ENCODE measurements at places on chromosomes 7 and 10. TPM values are rescaled to one million over a fixed set of nuclear protein-coding genes. Genes with fewer than 3 reads are reported as not detected.

- peak; percentile 43 for DNase-seq
Observed at GRCh38 chr7:51369746-51370145, 53.1 kb upstream of the COBL start.

ZNF853 gene
- total RNA-seq, result 0.84 TPM

DNA sequence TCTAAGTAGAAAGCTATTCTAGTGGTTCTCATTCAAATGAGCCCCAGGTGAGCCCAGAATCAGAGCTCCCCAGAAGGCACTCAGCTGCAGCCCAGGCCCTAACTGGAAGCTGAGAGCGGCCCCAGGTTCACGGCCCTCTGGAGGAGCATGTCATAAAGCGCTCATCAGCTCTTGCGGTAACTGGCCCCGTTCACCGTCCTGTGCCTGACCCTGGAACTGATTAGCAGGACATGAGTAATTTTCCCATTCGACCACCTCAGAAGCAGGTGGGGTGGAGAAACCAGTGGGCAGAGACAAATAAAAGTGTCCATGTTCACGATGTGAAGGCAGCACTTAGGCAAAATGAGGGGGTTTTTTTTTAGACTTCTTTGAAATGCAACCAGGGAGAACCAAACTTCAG, 136.1 kb upstream of the LYZL2 start:
- no peak for DNase-seq

DNA sequence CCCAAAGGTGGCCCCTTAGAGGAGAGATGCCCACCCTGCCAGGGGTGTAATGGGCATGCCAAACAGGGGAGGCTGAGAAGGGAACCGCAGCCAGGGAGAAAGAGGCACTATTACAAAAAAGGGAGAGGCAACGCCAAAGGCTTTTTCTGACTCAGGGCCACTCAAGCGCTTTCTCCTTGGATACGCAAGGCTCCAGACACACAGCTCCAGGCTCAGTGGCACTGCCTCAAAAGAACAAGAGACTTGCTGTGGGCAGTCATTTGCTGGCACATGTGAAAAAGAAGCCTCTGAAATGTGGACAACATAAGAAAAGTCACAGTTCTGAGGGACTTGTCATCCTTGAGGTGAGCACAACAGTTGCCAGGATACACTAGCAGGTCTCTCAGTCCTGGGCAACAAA, 128.4 kb downstream of the DGKI start:
- DNase-seq, result no peak

DNA sequence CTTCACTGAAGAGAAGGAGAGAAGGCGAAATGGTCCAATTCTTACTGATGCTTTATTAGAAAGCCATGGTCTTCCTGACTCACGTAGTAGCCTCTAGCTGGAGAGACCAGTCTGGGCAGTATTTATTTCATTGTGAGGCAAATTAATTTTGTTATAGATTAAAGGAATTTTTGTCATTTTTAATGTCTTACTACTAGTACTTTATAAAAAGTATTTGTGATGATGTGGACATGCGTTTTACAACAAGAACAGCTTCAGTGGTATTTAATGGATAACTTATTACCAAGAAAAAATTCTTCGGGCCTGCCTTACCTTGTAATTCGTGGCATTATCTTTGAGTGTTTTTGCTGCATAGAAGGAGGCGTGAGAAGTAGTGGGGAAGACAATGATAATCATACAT, 339.4 kb upstream of the SHH start:
- no peak for DNase-seq

DNA sequence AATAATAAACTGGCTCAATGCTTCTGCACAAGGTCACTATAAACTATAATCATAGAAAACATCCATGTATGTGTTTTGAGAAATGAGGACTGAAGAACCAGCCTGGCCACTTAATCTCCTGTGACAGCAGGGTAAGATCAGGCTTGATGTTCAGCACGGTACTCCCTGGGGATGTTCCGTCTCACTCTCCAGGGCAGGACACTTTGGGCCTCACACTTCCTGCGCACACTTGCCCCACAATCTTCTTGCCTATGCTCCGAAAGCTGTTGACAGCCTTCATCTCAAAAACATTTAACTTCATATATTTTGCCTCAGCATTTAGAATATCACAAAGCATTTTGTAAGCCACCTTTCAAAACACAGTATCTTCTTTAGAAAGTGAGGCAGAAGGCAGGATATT, 92.7 kb downstream of the PARD3 start:
- DNase-seq, result no peak

DNA sequence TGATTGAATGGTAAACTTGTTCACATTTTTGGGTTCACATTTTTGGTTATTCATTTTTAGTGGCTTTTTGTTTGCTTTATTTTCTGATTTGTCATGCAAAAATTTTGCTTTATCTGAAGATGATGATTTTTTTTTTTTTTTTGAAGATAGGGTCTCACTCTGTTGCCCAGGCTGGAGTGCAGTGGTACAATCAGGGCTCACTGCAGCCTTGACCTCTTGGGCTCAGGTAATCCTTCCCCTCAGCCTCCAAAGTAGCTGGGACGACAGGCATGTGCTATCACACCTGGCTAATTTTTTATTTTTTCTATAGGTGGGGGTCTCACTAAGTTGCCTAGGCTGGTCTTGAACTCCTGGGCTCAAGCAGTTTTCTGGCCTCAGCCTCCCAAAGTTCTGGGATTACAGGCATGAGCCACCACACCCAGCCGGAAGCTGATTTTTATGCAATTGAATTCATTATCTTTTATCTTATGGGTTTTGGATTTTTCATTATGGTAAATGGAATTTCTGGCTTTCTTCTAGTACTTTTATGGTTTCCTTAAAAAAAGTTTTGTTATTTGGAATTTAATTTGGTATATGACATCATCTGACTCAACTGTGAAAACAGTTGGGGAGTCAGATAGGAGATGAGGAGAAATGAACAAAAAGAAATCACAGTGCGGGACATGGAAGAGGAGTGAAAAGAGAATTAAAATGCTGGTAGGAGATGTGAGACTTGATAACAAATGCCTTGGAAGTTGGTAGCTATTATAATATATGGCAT, 158.7 kb downstream of the LRMDA start:
- no peak for DNase-seq

GRCh38 chr10:66555061-66555460, 370.8 kb upstream of the LRRTM3 start:
- DNase-seq, result no peak

GRCh38 chr10:4512671-4513240, 313.3 kb upstream of the AKR1E2 start:
- DNase-seq, result no peak

DNA sequence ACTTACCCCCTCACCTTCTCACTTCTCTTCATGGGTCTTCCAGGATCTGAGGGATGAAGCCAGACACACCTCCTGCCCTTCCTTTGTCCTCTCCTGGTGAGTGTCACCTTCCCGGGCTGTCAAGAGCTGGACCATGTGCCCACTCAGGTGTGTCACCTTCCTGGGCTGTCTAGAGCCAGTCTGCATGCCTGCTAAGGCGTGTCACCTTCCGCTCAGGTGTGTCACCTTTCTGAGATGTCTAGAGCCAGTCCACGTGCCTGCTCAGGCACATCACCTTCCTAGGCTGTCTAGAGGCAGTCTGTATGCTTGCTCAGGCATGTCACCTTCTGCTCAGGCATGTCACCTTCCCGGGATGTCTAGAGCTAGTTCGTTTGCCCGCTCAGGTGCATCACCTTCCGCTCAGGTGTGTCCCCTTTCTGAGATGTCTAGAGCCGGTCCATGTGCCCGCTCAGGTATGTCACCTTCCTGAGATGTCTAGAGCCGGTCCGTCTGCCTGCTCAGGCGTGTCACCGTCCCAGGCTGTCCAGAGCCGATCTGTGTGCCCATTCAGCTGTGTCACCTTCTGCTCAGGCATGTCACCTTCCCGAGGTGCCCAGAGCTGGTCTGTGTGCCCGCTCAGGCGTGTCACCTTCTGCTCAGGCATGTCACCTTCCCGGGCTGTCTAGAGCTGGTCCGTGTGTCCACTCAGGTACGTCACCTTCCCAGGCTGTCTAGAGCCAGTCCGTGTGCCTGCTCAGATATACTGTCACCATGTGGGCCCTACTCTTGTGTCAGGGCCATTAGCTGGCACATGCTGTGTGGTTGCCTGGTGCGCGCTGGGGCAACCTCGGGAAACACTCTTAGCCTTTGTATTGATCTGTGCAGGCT, 245.3 kb downstream of the EBF3 start:
- DNase-seq, result no peak

GRID2IP gene
- 1.0 TPM for total RNA-seq
